ENCODE measurements at places on chromosomes 13 and 19.
A peak's percentile ranks its signal among the peaks of the same experiment; 100 is the strongest.

- no peak for DNase-seq
Measured at GRCh38 chr19:10872546-10873107, 1.3 kb downstream of the CARM1 start.

DNA sequence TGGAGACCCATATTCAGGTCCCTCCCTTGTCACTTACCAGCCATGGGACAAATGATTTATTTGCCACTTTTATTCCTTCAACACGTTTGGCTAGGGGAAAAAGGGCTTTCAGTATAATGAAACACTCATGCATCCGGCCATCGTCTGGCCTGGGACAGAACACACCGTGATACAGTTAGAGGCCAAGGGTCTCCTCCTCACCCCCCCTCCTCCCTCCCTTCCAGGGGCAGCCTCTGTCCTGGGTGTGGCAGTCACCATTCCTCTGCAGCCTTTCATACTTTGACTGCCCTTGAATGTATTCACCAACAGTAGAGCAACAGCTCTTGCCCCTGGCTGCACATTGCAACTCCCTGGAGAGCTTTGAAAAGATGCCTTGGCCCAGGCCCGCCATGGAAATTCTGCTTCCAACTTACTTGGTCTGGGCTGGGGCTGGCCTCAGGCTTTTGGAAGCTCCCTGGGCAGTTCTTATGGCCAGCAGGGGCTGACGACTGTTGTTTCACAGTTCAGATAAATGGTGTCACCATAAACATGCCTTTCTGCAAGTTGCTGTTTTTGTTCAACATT is 3.0 kb downstream of the PAK4 start:
- no peak for DNase-seq

GRCh38 chr13:43397111-43397510 is 373.7 kb downstream of the DNAJC15 start:
- DNase-seq, result no peak

DNA sequence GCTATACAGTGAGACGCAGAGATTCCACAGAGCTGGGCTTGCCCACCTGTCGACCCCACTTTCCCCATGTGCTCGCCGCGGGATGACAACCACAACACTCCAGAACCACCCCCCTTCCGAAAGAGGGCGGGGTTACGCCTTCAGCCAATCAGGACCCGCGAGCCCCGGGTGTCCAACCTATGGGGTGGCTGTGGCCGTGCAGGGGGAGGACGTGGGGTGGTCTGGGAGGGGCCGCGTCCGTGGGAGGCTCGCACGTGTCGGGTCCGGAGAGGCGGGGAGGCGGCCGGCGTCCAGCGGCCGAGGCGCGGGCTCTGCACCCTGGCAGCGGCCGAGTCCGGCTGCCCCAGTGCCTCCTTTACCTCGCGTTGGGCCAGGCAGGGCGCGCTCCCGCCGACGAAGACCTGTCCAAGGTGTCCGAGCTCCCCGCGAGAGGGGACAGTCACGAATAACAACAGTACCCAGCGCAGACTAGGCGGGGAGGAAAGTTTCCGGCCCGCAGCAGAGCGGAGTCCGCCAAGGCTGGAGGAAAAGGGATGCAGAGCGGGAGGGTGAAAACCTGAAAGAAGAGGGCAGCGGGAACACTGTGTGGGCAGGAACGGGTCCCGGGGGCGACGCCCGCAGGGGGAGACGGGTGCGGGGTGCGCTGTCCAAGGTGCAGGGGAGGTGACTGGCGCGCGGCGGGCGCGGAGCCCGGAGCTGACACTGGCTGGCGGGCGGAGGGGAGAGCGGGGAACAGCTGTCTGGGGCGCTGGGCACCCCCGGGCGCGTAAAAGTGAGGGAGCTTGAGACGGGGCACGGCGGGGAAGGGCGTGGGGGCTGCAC is 911 bp downstream of the ENOX1 start:
- peak; percentile 88 for DNase-seq

DNA sequence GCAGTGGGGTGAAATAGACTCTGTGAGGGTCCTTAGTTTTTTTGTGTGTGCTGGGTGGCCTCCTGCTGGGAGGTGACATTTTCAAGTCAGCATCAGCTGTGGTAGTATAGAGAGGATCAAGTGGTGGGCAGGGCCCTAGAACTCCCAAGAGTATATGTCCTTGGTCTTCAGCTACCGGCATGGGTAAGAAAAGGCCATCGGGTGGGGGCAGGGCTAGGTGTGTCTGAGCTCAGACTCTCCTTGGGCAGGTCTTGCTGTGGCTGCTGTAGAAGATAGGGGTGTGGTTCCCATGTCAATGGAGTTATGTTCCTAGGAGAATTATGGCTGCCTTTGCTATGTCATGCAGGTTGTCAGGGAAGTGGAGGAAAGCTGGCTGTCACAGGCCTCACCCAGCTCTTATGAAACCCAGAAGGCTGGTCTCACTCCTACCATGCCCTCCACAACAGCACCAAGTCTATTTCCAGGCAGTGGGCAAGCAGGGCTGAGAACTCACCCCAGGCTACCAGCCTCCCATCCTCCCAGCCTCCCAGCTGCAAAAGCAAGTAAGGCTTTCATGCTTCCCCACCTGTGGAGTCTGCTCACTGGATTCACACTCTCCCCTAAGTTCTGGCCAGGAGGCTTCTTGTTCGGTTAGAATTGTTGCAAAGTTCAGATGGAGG is 130.6 kb upstream of the SOX1 start:
- no peak for DNase-seq

GRCh38 chr13:39415008-39415802 is 187.8 kb downstream of the LHFPL6 start:
- DNase-seq, result peak; percentile 25

DNA sequence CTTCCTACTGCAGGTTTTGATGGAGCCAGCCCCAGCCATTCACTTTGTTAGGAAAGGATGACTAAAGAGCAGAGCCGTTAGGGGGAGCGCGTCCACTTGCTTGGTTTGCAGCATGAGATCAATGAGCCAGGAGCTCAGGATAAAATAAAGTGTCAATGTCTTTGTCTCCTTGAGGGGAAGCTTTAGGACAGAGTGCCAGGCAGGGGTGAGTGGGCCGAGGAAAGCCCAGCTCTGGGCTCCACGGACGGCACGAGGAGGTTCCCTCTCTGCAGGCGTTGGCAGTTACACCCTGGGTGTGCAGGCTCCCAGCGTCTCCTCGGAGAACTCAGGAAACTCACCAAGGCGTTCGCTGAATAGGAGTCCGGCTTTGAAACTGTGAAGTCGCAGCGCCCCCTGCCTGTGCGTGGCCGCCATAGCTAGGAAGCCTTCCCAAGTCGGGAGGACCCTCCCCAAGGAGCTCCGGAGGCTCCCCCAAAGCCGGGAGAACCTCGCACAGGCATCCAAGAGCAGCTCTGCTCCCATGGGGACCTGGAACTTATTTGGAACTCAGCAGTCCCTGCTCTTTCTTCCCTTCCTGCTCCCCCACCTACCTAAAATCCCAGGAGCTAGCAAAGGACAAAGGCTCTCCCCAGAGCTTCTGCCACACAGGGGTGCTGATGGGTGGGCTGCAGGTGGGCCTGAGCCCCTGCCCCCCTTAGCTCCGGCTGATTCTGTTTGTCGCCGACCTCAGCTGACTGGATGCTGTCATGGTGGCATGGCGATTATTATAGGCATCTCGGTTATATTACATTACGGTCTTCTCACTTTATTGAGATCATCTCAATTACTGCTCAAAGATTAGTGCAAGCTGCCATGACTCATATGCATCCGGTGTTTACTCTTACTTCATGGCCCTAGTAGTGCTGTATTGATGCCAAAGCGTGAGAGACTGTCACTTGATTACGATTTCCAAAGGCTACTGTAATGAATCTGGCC is 34.4 kb downstream of the GSX1 start:
- peak; percentile 76 for DNase-seq

GRCh38 chr19:1472231-1473084 is 6.6 kb downstream of the C19orf25 start:
- DNase-seq, result no peak

GRCh38 chr19:48817585-48818124 is 6.8 kb upstream of the BCAT2 start:
- no peak for DNase-seq

GRCh38 chr13:49532593-49532992 is 36.8 kb downstream of the PHF11 start:
- DNase-seq, result no peak

- DNase-seq, result no peak
Measured at GRCh38 chr13:88085036-88085435, 413.9 kb downstream of the SLITRK5 start.

GRCh38 chr13:27954406-27954851 is 14.7 kb downstream of the CDX2 start:
- DNase-seq, result no peak

GRCh38 chr19:756236-756635 is 5.3 kb downstream of the MISP start:
- DNase-seq, result no peak

GRCh38 chr13:101576455-101576854 is 124.0 kb downstream of the ITGBL1 start:
- no peak for DNase-seq

DNA sequence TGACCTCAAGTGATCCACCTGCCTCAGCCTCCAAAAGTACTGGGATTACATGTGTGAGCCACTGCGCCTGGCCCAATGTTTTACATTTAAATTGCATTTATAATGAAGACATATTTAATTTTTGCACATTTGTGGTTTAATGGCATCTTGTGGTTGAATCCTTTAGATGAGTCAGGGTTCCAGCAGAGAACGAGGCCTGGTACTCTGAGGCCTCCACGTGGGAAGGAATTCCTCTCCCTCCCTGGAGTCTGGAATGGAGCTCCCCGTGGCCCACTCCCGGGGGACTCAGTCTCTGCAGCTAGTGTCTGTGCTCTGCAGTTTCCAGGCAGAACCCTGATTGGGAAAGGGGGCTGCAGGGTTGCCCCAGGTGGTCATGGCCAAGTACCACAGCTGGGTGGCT is 24.2 kb downstream of the ZFR2 start:
- DNase-seq, result no peak

DNA sequence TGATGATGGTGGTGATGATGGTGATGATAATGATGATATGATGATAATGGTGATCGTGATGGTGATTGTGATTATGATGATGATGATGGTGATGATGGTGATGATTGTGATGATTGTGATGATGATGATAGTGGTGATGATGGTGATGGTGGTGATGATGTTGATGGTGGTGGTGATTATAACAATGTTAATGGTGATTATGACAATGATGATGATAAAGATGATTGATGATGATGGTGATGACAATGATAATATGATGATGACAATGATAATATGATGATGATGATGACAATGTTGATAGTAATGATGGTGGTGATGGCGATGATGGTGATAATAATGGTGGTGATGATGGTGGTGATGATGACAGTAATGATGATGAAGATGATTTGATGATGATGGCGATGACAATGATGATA is 34.1 kb upstream of the ZNF536 start:
- DNase-seq, result no peak

DNA sequence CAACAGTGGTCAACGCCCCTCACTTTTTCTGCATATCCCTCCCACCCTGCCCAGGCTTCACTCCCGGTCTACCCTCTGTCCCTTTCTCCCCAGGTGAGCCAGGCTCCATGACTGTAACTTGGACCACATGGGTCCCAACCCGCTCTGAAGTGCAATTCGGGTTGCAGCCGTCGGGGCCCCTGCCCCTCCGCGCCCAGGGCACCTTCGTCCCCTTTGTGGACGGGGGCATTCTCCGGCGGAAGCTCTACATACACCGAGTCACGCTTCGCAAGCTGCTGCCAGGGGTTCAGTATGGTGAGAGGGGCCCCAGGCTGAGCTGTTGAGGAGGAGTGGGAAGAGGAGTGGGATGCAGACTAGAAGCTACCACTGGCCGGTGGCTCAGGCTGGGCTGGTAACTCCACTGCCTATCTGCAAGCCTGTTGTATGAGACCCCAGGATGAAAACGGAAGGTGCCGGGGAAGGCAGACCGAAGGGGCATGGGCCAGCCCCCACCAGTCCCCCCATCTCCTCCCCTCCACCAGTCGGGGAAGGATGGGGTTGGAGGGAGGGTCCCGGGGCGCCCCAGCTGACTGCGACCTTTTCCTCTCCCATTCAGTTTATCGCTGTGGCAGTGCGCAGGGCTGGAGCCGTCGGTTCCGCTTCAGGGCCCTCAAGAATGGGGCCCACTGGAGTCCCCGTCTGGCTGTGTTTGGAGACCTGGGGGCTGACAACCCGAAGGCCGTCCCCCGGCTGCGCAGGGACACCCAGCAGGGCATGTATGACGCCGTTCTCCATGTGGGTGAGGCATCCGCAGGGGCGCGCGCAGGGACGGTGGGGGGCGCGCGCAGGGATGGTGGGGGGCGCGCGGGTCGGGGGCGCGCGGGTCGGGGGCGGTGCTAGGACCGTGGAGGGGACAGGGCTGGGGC is 14.4 kb downstream of the ACP7 start:
- no peak for DNase-seq

DNA sequence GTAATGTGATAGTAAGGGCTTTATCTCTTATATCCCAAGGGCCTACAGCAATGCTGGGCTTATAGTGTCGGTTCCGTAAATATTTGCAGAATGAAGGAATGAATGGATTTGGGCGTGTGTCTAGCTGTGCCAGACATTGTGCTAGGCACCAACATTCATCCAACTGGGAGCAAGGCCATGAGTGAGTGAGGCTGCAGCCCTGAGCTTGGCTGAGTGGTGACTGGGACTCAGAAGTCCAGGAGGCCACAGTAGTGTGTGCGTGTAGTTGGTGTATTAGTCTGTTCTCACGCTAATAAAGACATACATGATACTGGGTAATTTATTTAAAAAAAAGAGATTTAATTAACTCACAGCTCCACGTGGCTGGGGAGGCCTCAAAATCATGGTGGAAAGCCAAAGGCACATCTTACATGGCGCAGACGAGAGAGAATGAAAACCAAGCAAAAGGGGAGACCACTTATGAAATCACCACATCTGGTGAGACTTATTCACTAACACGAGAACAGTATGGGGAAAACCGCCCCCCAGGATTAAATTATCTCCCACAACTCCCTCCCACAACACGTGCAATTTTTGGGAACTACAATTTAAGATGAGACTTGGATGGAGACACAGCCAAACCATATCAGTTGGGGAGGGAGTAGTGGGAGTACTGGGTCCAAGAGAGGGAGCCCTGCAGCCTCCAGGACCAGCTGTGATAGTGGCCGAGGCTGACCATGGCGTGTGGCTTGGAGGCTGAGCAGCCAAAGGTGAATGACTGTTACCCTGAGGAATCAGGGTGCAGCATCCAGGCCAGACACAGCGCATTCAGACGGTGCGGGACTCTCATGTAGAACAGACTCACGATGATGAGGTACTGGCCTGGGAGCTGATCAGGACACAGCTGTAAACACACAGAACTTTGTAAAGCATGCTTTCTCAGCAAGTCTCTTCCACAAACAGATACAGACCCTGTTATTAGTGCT is 104.6 kb downstream of the TEX26 start:
- DNase-seq, result no peak
